ENCODE measurements at places on chromosomes 6 and 20. TPM values are rescaled to one million over a fixed set of nuclear protein-coding genes. Genes with fewer than 3 reads are reported as not detected.
A peak's percentile ranks its signal among the peaks of the same experiment; 100 is the strongest.

CD24 gene
- 1.7 TPM for total RNA-seq

MACROD2 gene
- total RNA-seq: 0.66 TPM

TFAP2D gene
- total RNA-seq: not detected

ARFGEF3 gene
- total RNA-seq: 5.1 TPM

EYA2 gene
- 27.0 TPM for total RNA-seq

FUCA2 gene
- 69.0 TPM for total RNA-seq

MAFB gene
- total RNA-seq: 0.52 TPM

CLVS2 gene
- not detected for total RNA-seq

MYLK4 gene
- not detected for total RNA-seq

ACAT2 gene
- total RNA-seq: 33.7 TPM

GRCh38 chr6:53943395-53943794 lies 148.6 kb downstream of the LRRC1 start:
- no peak for DNase-seq

DNA sequence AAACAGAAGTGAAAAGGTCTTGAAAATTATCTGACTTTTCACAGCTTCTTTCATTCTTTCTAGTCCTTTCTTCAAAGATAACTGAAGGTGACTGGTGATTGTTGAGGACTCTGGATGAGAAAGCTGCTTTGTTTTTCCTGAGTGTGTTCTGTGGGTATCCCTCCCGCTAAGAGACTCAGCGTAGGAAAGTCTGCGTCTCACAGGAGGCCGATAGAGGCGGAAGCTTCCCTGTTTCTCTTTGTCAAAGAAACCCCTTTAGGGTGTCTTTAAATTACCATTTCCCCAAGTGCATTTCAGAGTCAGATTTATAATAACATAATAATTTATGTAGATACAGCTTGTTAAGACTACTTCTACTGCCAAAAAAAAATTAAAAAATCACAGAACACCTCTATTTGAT lies 31.2 kb upstream of the IRF4 start:
- DNase-seq: no peak

- no peak for DNase-seq
Measured at GRCh38 chr20:59561614-59562277, 42.6 kb upstream of the PHACTR3 start.

GRCh38 chr20:48282591-48283228 lies 497.4 kb upstream of the SULF2 start:
- DNase-seq: peak; percentile 13

DNA sequence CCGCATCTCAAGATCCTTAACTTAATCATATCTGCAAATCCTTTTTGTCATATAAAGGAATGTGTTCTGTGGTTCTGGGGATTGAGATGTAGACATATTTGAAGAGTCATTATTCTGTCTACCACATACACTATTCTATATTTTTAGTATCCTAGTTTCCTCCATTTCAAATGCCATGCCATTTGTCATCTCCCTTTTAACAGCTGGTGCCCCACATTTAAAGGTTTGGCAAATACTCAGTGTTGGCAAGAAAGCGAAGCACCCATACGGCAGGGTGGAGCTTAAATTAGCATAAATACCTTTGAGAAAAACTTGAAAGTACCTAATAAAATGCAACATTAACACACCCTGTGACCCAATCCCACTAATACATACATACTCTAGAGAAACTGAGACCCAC lies 31.7 kb downstream of the PAK5 start:
- no peak for DNase-seq

- no peak for DNase-seq
Measured at GRCh38 chr20:57484772-57485171, 40.2 kb downstream of the CTCFL start.

DNA sequence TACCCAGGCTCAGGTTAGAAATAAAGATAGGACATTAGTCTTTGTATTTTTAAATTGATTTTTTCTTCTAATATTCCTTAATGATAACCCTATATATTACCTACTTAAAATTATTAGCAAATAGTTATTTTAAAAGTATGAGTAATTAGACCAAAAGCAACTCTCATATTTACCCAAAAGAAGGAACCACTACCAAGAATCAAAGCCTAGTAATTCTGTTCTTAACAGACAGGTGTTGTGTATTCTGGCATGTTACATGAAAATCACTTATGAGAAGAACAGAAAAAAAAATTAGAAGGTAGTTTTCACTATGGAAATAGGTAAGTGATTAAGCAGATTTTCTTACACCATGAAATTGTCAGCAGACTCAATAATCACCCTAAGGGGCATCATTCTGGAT lies 105.1 kb downstream of the ATG5 start:
- no peak for DNase-seq

DNA sequence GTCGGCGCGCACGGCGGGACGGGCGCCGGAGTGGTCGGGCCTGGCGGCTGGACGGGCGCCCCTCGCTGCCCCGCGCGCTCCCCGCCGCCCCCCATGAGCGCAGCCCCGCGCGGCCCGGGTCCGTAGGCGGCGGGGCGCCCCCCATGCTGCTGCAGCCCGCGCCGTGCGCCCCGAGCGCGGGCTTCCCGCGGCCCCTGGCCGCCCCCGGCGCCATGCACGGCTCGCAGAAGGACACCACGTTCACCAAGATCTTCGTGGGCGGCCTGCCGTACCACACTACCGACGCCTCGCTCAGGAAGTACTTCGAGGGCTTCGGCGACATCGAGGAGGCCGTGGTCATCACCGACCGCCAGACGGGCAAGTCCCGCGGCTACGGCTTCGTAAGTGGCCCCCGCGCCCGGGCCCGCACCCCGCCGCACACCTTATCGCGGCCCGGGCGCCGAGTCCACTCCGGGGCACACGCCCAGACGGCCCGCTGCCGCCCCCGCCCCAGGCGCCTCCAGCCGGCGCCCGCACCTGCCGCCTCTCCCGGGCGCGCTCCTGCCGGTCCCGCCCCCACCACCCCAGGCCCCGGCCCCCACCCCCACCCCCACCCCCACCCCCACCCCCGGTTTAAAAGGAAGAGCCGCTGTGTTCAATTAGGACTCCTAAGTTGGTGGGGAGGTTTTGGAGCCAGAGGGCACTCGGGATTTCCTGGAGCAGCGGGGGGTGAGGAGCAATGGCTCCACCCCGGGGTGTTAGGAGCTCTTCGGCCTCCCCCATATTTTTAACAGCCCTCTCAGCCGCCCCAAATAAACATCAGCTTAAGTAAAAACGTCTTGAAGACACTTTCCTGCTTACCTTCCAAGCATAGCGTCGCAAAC lies 474 bp downstream of the RBM38 start:
- peak; percentile 50 for DNase-seq

DNA sequence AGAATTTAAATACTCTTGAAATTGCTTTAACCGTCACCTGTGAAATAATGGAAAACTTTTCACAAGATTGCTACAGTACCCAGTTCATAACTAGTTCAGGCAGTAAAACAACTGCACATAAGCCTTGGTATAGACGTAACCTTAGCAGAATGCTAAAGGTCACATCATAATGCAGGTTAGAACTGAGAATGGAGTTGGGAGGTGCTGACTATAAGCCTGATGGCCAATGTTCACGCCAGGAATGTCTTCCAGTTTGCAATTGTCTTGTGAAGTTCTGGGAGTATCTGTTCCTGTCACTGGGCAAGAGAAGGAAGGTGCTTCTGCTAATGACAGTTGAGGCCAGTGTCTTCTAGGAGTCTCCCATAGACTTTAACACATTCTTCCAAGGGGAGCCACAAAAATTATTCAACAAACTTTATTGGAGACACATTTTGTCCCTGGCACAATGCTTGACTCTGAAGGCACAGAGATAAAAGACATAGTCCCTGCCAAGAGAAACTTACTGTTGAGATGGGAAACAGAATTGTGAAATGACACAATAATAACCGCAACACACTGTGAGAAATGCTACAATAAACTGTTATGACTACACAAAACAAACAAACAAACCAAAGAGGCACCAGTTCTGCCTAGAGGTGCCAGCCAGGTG lies 24.6 kb upstream of the CEP162 start:
- no peak for DNase-seq

DNA sequence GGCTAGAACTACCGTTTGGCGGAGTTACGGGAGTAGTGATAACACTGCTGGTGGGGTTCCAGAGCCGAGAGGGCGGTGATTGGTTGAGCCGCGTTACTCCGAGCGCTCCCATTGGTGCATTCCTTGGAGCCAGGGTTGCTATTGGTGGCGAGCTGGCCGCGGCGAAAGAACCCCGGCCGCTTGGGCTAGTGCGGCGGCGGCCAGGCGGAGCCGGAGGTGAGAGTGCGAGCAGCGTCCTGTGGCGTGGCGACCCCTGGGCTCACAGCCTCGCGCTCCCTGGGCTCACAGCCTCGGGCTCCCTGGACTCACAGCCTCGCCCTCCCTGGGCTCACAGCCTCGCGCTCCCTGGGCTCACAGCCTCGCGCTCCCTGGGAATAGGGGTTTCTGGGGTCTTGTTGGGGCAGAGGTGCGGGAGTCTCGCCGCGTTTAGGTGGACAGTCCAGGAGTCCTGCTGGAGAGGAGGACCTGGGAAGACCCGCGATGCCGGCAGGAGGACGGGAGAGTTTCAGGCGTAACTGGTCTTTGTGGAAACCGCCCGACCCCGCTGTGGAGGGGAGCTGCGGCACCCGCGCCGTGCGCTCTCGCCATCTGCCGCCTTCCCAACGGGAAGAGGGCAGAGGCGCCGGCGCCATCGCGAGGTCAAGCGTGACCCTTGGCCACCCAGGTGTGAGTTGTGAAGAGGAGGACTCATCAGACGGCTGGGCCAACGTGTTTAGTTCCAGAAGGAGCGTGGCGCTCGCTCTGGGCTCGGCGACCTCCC lies 12.2 kb downstream of the PRDM13 start:
- no peak for DNase-seq

- DNase-seq: peak; percentile 91
Measured at GRCh38 chr6:11766589-11767450, 11.8 kb downstream of the ADTRP start.

GRCh38 chr6:152151920-152152319 lies 344.4 kb downstream of the ESR1 start:
- no peak for DNase-seq

GRCh38 chr6:148200781-148201180 lies 141.9 kb upstream of the SASH1 start:
- DNase-seq: no peak

- DNase-seq: no peak
Measured at GRCh38 chr6:39587080-39587479, 138.1 kb downstream of the KIF6 start.

DNA sequence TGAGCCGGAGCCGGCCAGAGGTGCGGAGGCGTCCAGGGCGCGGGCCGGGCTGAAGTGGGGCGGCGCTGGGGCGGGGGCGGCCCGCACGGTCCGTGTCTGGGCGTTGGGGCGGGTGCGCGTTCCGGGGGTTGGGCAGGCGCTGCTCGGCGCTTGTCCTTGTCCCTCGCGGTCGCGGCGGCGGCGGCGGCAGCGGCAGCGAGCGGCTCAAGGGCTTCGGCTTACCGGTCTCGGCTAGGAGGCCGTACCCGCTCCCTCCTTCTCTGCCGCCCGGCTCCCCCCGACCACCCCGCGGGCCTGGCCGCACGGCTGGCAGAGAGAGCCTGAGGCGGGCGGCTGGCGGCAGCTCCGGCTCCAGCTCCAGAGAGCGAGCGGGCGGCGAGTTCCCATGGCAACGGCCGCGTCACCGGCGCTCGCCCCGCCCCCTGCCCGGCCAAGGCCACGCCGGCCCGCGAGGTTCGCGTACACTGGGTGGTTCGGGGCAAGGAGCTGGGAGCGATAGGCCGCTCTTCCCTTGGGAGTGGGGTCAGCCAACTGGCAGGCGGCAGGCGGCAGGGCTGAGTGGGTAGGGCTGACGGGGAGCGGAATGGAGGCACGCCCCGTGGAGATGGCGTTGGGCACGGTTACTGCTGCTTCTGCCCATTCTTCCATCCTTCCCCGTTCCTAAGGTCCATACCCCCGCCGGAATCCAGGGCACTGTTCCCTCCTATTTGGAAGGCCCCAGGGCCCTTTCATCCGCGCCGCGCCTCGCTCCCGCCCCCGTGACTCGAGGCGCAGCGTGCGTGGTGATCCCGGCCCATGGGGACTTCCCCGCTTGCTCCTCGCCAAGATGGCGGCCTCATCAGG lies at the start of gene LRRC73:
Gene LRRC73, minus strand, starts transcription at position 363 of the 843 bp plus-strand sequence. CDS start 561 bp downstream, outside the sequence.
- DNase-seq: peak; percentile 75

GRCh38 chr20:10115021-10115420 lies 80.2 kb downstream of the ANKEF1 start:
- DNase-seq: no peak

- no peak for DNase-seq
Measured at GRCh38 chr6:30917487-30917886, 3.4 kb downstream of the VARS2 start.

- DNase-seq: no peak
Measured at GRCh38 chr6:25640891-25641290, 11.1 kb upstream of the SCGN start.

All from MG63 (cell line).